IMR-90 (cell line): ENCODE measurements at places on chromosomes 11 and 22. TPM values are rescaled to one million over a fixed set of nuclear protein-coding genes. Genes with fewer than 3 reads are reported as not detected.

The PRDM11 gene
- total RNA-seq, result 1.7 and 2.2 TPM in 2 replicates

The TUBA8 gene
- 1.4 and 1.9 TPM in 2 replicates for total RNA-seq

The ABCC8 gene
- not detected in 2 replicates for total RNA-seq

The CHST1 gene
- not detected in 2 replicates for total RNA-seq

The MMP12 gene
- total RNA-seq, result not detected in 2 replicates
